ENCODE measurements at places on chromosomes 13 and 19.

- no peak for DNase-seq
Observed at GRCh38 chr19:4877753-4878490, 10.5 kb upstream of the PLIN3 start.

DNA sequence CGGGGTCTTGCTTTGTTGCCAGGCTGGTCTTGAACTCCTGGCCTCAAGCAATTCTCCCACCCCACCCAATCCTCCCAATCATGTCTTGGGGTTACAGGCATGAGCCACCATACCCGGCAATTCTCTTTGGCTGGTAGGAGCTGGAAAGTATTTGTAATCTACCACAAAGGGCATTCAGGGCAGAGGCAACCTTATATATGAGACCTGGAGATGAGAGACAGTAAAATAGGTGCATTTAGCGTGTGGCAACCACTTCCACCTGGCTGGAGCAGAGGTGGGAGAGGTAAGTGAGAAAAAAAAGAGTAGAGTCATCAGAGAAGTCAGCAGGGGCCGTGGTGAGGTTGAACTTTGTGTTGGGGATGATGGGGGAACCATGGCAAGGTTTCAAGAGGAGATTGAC lies 36.8 kb downstream of the VAV1 start:
- DNase-seq, result no peak

GRCh38 chr19:35107545-35107944 lies 8.1 kb upstream of the FXYD3 start:
- no peak for DNase-seq

DNA sequence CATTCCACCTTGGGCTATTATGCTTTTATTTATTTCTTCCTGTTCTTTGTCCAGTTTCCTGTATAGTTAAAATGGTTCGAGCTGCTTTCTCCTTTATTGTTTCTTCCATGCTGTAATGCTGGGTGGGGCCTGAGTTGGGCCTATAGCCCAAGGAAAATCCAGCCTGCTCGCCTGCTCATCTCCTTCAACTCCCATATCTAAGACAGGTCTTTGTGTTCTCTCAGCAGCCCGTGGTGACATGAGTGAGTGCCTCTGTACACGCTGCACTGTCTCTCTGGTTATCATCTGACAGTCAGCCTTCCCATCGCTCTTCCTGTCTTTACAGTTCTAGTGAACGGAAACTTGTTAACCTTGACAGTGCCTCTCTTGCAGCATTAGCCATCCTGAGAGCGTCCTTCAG lies 221.9 kb upstream of the SLC10A2 start:
- DNase-seq, result no peak

- no peak for DNase-seq
Observed at GRCh38 chr13:52994051-52994450, 34.6 kb upstream of the OLFM4 start.

GRCh38 chr13:40149611-40150274 lies 494.3 kb downstream of the COG6 start:
- DNase-seq, result no peak

Data from HL-60 (cell line).